Motor neuron (in vitro differentiated cells): ENCODE measurements at places on chromosomes 5 and 9. TPM values are rescaled to one million over a fixed set of nuclear protein-coding genes. Genes with fewer than 3 reads are reported as not detected.

The INSL6 gene
- 0.16 and 0.38 TPM in 2 replicates for total RNA-seq

The GABRA6 gene
- 0.46 TPM in 1 of 2 replicates, not detected in the other for total RNA-seq

The SERINC5 gene
- total RNA-seq: 6.5 and 7.1 TPM in 2 replicates

The ABO gene
- 0.89 TPM in 1 of 2 replicates, not detected in the other for total RNA-seq

The PPP1R26 gene
- 5.5 and 6.8 TPM in 2 replicates for total RNA-seq

The OR1Q1 gene
- not detected in 2 replicates for total RNA-seq

The C8G gene
- 1.4 TPM in 1 of 2 replicates, not detected in the other for total RNA-seq

The FCN2 gene
- not detected in 2 replicates for total RNA-seq

The CCL28 gene
- total RNA-seq: 0.11 and 0.69 TPM in 2 replicates

The FXN gene
- 20.1 and 34.3 TPM in 2 replicates for total RNA-seq

The RAI14 gene
- 92.5 and 105 TPM in 2 replicates for total RNA-seq

The EXOSC2 gene
- 21.4 and 25.2 TPM in 2 replicates for total RNA-seq

The PRUNE2 gene
- total RNA-seq: 10.4 and 11.3 TPM in 2 replicates
